ENCODE measurements at places on chromosomes 11 and 22.

GRCh38 chr22:45574069-45574703 is 71.5 kb downstream of the FBLN1 start:
- DNase-seq, result no peak

DNA sequence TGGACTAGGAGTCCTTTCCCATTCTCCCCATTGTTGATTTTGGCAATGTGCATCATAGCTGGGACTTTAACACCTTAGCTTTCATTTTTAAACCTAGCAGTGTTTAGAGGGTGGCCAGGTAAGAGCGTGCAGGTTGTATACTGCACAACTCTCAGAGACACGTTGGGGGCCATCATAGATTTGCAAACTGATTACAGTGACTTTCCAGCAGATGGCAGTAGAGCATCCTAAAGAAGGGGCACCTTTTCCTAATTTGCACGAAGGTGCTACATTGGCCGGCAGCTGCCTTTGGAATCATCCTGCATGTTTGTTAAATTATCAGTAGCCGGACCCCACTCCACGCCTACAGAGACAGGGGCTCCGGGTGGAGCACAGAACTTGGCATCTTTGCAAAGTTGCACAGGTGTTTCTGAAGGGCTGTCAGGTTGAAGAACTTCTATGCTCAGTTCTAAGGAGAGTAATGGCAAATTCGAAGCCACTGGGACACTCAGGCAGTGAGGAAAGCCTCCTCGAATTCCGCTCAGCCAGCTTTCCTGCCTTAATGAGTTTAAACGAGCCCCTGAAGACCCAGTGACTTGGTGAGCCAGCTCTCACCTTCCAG is 7.7 kb downstream of the LHFPL7 start:
- peak; percentile 67 for DNase-seq

DNA sequence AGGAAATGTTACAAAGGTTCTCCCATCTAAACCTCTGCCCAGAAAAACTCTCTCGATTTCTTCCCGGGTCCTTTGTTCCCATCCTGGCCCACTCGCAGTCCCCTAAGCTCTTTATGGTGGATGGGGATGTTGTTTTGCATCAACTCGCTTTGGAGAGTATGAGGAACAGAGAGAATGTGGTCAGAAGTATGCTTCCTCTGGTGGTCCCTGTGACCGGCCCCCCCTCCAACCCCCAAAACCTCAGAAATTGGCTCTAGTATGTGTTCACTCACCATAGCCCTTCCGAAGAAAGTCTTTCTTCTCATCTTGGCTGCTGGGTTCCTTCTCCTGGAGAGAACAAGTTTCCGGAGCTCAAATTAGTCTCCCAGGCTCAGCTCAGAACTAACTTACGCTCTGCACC is 54.4 kb downstream of the GRAMD1B start:
- no peak for DNase-seq

DNA sequence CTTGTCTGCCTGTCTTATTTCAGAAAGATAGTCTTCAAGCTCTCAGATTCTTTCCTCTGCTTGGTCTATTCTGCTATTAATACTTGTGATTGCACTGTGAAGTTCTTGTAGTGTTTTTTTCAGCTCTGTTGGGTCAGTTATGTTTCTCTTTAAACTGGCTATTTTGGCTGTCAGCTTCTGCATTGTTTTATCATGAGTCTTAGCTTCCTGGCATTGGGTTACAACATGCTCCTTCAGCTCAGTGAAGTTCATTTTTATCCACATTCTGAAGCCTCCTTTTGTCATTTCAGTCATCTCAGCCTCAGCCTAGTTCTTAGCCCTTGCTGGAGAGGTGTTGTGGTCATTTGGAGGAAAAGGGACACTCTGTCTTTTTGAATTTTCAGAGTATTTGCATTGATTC is 15.5 kb upstream of the DEPDC7 start:
- DNase-seq, result peak; percentile 94

DNA sequence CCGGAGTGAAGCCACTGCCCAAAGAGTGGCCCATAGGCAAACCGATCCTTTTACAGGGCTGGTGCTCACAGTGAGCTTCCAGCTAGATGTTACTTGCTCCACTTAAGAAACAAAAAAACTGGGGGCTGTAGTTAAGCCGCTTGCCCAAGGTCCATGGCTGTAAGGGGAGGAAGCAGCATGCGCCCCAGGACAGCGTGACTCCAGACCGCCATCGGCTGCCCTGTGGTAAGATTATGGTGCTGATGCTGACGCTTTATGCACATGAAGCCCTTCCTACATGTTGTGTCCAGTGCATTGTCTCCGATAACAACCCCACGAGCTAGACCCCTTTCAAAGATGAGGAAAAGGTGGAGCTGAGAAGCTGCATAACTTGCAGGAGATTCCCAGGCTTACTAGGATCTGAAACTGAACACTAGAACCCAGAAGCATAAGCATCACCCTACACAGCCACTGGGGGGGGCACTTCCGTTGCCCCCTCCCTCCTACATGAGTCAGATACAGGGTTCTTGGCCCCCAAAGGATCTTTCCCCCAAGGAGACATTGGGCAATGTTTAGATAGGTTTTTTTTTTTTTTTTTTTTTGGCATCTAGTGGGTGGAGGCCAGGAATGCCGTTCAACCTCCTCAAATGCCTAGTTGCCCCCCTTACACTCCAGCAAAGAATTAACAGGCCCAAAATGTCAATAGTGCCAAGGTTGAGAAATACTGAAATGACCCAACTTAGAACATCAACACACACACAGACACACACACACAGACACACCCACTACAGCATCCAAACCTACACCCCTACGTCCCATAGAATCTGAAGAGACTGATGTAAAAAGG is 53.9 kb downstream of the MN1 start:
- DNase-seq, result no peak

DNA sequence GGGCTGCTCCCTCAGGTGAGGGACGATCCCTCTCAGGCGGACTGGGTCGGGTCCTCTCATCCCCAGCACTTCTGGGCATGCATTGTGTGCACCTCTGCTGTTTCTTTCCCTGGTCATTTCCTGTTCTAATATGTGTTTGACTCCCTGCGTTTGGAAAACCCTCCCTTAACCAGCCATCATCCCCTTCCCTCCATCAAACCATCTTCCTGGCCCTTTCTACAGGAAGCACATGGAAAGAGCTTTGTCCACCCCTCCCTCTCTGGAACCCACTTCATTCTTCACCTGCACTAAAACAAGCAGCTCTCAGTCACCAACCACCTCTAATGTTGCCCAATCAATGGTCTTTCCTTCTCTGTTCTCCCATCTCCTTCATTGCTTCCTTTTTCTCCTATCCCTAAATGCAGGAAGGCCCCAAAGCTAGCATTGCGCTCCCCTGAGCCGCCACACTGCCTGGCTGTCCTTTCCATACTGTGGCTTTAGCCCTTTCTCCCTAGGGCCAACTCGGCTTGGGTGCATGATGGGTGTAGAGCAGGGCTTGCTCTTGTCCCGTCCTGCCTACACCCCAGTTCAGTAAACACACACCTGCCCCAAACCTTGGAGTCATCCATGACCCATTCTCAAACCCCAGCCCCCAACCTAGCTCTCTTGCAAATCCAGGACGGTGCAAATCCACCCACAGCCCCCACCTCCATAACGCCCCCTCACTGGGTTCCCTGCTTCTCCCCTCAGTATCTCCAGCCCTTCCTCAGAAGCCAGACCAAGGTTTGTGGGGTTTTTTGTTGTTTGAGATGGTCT is 5.4 kb upstream of the GAS2L1 start:
- no peak for DNase-seq

DNA sequence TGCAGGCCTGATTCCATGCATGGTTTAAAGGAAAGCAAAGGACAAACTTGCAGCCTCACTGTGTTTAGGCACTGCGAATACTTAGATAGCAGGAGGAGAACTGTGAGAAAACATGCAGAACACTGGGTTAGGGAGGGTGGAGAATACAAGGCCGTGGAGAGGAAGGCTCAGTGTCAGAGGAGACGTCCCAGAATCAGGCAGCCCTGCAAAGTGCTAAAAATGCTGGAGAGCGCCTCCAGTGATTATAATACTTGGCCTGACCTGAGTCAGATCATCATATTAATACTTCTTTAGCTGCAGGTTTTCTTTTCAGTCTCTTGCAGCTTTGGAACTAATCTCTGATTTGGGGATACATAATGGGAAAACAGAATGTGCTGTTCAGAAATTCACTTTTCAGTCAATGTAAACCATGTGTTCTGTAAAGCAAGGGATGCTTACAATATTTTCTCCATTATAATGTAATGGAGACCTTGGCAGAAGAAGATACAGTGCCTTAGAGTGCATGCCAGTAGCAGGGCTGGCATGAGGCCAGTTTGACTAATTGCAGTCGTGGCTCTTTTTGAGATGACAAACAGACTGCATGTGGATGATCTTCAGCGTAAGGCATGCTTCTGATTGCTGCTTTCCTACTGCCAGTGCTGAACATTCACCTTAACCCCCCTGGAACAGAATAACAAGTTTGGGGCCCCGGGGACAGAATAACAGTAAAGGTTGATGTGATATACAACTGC is 16.8 kb downstream of the EXT2 start:
- DNase-seq, result peak; percentile 57

GRCh38 chr11:19392321-19392720 is 151.6 kb upstream of the E2F8 start:
- no peak for DNase-seq

DNA sequence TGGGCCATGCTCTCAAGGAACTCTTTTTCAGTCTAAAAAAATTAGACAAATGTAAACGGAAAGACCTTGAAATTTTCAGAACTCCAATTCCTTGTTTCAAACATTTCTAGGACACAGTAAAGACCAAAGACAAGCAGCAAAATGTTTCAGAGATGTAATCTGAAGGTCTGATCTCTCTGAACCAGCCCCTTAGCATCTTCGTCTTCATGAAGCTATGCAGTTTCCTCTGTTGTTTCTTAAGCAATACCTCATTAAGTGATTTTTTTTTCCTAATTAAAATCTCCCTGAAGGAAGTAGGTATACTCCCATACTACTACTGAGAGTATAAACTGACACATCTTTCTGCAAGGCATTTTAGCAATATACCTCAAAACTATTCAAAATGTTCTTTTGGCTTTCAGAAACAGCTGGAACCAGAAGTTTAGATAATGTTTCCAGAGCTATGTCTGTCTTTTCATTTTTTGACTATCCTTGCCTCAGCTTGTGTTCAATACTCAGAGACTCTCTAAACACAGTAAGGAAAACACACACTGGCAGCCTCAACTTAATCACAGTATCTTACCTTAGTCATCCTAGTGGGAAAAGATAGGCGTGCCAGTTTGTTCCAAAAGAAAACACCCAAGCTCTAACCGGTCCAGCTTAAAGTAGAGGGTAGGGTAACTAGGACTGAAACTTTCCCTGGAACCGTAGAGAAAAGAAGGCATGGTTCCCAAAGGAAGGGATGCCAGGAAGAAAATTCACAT is 25.1 kb downstream of the SBF2 start:
- DNase-seq, result no peak

DNA sequence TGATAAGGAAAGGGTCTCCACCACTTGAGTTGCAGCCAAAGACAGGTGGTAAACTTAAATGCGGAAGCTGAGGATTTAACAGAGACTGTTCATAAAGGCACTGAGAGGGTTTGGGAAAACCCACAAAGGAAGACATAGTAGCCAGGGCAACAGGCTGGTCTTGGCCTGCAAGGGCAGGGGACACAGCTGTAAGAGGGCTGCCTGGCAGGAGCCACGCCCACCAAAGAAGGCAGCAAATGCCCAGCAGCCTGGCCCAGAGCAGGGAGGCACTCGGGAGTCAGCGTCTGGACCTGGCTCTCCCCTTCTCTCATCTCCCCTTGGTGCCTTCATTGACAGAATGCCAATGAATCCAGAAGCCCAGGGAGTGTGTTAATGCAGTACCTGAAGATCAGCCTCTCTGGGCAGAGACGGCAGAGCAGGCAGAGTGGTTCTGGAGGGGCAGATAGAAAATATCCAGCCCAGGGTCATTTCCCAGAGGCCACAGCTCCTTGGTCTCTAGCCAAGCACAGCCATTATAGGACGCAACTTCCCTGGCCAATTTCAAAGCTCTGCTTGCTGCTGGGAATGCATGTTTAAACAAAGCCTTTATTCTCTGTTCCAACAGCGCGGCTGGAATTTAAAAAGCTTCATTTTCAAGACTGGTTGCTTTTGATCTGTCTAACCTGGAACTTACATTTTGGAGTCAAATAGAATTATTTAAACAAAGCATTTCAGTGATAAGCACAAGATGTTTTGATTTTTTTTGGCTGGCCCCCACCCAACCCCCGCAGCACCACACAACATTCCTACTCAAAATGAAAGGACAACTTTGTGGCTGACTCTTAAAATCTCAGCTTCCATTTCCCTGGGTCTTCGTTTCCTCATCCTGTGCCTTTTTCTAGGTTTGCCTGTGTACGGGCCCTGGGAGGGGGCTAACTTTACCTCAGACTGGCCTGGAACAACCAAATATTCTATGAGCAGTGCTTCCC is 125.6 kb upstream of the LMO1 start:
- DNase-seq, result peak; percentile 24

DNA sequence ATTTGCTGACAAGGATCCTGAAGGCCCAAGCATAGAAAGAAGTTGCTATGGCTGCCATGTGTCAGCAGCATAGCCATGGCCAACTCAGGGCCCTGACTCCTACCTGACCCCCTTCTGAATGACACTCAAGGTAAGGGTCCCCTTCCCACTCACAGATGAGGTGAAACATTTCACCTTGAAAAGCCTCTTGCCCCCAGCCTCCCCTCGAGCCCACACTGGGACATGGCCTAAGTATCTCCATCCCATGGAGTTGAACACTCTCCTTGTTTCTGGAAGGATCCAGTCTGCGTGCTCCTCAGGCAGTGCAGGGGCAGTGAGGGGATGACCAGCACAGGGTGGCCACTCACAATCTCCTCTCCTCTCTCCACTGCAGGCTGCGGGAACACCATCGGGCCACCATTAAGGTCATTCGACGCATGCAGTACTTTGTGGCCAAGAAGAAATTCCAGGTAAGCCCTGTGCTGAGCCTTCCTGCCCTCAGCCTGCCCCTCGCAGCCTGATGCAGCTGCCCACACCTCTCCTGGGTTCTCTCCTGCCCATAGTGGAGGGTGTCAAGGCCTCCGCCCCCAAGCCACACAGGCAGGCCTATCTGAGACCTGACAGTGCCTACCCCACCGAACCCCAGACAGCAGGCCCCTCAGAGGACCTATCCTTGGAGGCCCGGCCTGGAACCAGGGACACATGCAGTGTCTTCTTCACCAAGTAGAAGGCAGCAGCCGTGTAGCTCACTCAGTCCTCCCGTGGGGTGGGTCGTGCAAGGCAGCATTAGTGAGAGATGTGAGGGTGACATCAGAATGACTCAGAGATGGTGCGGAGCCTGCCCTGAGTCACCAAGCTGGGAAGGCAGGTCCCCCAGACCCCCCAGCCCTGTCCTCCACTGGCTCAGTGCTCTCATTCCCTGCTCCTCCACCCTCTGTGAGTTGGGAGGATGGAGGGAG is 68.9 kb upstream of the KCNQ1OT1 start:
- peak; percentile 49 for DNase-seq

GRCh38 chr22:31215018-31215535 is 3.0 kb downstream of the LIMK2 start:
- DNase-seq, result no peak

GRCh38 chr11:15764326-15764725 is 592.0 kb downstream of the SOX6 start:
- no peak for DNase-seq

GRCh38 chr11:15114501-15115475 is at the start of gene INSC:
INSC (plus strand) TSS chr11:15114923; CDS start chr11:15149175, 34,252 bp downstream.
- peak; percentile 22 for DNase-seq

- DNase-seq, result no peak
Measured at GRCh38 chr11:100865443-100866065, 178.5 kb downstream of the ARHGAP42 start.

- DNase-seq, result peak; percentile 34
Measured at GRCh38 chr11:47406896-47407745, 1.3 kb upstream of the SLC39A13 start.

GRCh38 chr11:99160447-99160846 is 139.7 kb downstream of the CNTN5 start:
- DNase-seq, result no peak

Measured in choroid plexus epithelial cell (primary cell).